CD4-positive, alpha-beta memory T cell (primary cell): ENCODE measurements at places on chromosomes 5 and 9. TPM values are rescaled to one million over a fixed set of nuclear protein-coding genes. Genes with fewer than 3 reads are reported as not detected.

Gene RELL2
- 5.4 TPM for polyA plus RNA-seq

Gene RXRA
- polyA plus RNA-seq = 1.0 TPM

Gene MRRF
- 18.1 TPM for polyA plus RNA-seq

Gene ARL14EPL
- polyA plus RNA-seq = not detected

Gene NR5A1
- not detected for polyA plus RNA-seq

Gene CBY3
- 0.56 TPM for polyA plus RNA-seq

Gene IFNA13
- polyA plus RNA-seq = not detected

Gene NEURL1B
- polyA plus RNA-seq = 0.02 TPM

Gene MLANA
- polyA plus RNA-seq = 0.59 TPM

Gene GBGT1
- polyA plus RNA-seq = 0.16 TPM

Gene UGT3A1
- polyA plus RNA-seq = not detected

Gene PCDHGC5
- polyA plus RNA-seq = not detected

Gene WNT8A
- not detected for polyA plus RNA-seq

Gene LRRC19
- not detected for polyA plus RNA-seq

Gene HMGXB3
- polyA plus RNA-seq = 8.5 TPM

Gene ATG10
- polyA plus RNA-seq = 7.3 TPM

Gene TPPP
- polyA plus RNA-seq = 0.36 TPM

Gene DMRT3
- not detected for polyA plus RNA-seq
